ENCODE measurements at places on chromosomes 2 and 18. TPM values are rescaled to one million over a fixed set of nuclear protein-coding genes. Genes with fewer than 3 reads are reported as not detected.

The G6PC2 gene
- total RNA-seq: not detected

The ZNF519 gene
- total RNA-seq: 20.9 TPM

GRCh38 chr2:168336786-168337388 lies 89.5 kb upstream of the STK39 start:
- DNase-seq: peak; percentile 80

DNA sequence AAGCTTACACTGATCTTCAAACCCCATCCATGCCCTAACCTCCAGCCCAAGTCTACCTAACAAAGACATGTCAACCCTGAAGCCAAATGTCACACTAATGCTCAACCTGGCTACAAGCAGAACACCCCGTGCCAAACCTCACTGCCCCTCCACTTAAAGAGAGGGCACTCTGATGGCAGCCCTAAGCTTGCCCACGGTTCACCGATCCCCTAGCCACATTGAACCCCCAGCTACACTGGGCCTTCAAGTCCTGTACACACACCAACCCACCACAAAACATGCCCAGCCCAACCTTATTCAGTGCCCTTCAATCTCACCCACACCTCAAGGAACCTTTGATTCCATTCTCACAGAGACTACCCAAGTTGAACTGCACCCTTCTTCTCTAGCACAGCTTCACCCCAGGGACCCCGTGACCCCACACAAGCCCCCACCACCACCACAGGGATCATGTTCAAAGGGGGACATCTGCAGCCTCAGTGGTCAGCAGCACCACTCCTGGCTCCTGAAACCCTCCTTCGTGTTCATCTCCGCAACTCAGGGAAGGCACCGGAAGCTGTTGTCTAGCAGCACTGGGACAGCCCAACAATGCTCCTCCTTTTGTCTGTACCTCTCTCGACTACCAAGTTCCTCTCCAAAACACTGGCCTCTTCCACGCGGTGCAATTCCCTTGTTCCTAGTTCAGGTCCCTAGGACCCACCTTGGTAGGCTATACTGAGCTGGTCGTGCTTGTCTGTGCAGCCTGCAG lies 218.8 kb downstream of the CYP26B1 start:
- peak; percentile 31 for DNase-seq

DNA sequence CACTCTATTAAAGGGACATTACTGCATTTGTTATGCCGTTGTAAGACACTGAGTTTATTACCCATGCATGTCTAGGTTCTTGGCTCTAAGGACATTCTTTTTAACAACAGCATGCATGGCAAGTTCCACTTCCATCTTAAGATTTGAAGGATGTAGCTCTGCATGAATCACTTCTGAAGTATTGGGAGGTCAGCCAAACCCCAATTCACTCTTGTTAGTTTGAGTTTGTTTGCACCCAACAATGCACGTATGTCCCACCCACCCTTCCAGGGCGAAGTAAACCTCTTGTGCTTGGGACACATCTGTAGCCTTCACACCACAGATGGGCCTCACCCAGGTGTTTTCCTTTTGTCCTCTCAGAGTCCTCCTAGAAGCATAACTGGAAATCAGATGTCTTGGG lies 5.6 kb upstream of the LAMA3 start:
- DNase-seq: no peak

- no peak for DNase-seq
Measured at GRCh38 chr2:138723196-138723987, 56.8 kb downstream of the NXPH2 start.

- DNase-seq: peak; percentile 88
Measured at GRCh38 chr2:239288951-239289511, 111.8 kb downstream of the HDAC4 start.

GRCh38 chr2:45919711-45920111 lies 268.2 kb downstream of the PRKCE start:
- DNase-seq: no peak

DNA sequence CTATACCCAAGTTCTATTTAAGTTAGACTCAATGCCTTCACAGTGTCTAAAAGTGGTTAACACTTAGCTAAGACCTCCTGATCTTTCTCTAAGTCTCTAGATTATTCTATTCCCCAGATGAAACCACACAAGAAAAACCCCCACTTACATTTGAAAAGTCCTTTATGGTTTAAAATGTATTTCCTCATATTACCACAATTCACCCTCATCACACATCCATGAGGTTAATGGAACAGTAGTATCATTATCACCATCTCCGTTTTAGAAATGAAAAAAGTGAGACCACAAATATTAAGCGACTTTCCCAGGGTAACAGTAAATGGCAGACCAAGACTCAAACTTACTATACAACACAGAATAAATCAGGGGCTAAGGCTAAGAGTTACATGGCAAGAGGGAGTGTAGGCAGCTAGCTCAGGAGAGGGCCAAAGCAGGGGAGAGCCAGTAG lies 28.6 kb downstream of the EPG5 start:
- DNase-seq: no peak

DNA sequence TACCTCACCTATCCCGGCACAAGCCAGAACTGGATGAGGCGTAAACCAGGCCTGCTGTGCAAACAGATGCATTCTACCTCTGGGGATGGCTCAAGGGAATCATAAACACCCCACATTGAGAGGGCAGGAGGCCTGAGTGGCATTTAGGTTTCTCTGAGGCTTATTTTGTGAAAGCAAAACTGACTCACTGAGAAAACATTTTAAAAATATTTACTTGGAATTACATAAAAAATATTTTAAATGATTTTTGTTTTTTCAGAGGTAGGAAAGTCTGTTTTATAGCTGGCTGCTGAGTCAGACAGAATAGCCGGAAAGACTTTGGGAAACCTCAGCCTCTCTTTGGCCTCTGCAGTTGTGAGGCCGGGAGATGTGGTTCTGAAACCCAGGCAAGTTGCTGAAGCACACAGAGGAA lies 244.1 kb downstream of the NCKAP5 start:
- no peak for DNase-seq

DNA sequence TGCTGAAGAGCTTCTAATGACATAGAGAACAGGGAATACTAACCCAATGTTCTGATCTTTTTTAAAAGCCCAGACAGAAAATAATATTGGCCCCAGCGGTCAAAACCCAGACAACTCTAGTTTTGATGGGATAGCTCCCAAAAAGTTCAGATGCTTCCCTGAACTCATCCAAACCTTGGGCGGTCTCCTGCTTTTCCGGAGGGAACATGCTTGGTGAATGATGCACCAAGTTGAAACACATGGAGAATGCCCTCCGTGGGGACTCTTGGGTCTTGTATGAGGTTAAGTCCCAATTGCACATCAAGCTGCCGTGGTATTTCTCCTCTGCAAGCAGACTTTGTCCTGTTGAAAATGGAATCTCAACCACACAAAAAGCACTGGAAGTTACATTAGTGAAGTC lies 120.7 kb upstream of the CTAGE1 start:
- DNase-seq: no peak

- DNase-seq: peak; percentile 8
Measured at GRCh38 chr2:224816816-224817215, 100.7 kb upstream of the CCDC195 start.

GRCh38 chr2:145861940-145862339 lies 1342.0 kb upstream of the ZEB2 start:
- no peak for DNase-seq
